Stimulated activated CD8-positive, alpha-beta memory T cell treated with anti-CD3 and anti-CD28 coated beads, Interleukin-4, amount 100 ng/mL, for 4 hours (primary cell): ENCODE measurements at places on chromosomes 5 and 9.

DNA sequence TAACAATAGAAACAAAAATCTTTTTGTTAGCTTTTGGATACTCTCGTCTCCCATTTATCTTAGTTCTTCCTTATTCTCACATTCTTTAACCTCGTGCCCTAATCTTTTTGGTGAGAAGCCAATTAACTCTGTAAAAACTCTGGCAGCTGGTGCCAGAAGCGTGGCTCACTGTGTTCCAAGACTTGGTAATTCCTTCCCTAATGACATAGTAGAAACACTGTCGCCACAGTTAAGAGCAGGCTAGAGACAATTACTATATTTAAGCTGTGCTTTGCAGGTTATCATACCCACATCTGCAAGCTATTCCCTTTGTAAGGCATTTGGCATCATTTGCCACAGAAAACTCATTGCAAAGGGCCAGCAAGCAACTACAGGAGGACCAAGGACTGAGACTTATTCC is 160.9 kb upstream of the PIK3R1 start:
- no peak for DNase-seq

- DNase-seq, result no peak
These were observed 171.3 kb downstream of the ST8SIA4 start for GRCh38 chr5:100731768-100732167.

DNA sequence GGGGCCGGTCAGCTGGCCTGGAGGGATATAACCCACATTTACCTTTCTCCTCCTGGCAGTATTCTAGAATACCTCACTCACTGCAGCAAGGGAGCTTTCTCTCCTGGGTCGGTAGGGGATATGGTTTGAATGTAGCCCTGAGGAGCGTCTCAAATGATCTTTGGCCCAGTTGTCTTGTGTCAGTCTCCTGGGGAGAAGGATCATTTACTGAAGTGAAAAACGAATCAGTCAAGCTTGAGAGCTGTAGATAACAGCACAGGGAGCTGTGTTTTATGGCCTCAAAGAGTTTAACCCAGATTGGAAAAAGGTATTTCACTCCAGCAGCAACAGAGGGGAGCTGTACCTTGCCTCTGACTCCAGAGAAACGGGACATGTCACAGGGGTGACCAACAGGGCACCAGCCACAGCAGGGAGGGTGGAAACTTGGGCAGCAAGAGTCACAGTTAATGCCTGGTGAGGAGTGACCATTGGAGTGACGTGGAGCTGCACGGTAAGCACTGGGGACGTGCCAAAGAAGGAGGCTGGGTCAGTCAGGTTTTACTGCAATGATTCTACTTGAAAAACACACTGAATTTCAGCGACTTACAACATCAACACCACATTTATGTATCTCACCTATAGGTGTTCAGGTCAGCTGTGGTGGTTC is 29.8 kb upstream of the ZFR start:
- DNase-seq, result no peak

DNA sequence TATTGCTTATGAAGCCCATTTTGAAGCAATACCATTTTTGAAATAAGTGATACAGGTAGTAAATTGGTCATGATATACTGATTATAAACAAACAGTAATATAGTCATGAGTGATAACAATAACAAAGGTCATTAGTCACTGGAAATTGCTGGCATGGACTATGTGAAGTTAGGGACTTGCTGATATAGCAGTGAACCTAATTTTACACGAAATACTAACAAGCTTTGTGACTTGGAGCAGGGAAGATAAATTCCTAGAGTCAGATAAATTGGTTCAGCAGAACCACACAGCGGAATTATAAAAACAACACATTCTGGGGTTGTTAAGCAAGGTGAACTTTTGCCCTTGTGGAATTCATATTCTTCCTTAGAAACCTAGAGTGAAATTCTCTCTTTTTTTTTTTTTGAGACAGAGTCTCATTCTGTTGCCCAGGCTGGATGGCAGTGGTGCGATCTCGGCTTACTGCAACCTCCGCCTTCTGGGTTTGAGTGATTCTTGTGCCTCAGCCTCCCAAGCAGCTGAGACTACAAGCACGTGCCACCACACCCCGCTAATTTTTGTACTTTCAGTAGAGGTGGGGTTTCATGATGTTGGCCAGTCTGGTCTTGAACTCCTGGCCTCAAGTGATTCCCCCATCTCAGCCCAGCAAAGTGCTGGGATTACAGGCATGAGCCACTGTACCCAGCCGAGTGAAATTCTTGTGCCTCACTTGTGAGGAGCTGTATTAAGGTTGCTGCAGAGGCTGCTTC is 6.0 kb downstream of the UGCG start:
- DNase-seq, result no peak

DNA sequence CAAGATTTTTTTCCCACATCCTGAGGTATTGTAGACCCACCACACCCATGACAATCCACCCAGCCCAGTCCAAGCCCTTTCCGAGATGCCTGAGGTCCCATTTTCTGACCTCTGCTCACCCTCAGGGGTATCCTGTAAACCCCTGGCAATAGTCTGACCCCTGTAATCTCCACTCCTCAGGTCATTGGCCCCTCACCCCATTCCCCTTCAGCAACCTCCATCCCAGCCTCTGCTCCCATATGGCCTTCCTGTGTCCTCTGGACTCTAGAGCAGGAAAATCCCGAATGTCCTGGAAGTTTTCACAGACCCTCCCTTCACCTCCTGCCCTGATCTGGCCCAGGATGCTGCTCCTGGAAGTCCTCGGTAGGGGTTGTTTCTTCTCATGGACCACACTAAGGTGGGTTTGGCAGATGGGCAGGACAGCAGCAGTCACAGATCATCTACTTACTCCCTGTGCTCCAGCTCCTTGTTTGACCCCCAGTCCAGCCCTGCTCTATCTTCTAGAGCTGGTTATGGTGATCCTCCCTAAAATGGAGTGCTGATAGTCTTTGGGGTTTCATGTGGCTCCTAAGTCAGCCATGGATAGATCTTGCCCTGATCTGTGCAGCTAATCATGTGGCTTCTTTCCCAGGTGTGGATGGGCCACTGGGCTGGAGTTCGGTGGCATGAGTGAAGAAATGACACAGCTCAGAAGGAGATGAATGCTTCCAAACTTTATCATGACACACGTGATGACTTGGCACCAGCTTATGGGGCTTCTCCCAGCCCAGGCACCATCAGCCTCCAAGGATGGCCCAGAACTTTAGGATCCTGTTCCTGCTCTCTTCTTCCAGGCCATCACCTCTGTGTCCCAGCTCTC is 12.0 kb upstream of the ACSL6 start:
- DNase-seq, result no peak

DNA sequence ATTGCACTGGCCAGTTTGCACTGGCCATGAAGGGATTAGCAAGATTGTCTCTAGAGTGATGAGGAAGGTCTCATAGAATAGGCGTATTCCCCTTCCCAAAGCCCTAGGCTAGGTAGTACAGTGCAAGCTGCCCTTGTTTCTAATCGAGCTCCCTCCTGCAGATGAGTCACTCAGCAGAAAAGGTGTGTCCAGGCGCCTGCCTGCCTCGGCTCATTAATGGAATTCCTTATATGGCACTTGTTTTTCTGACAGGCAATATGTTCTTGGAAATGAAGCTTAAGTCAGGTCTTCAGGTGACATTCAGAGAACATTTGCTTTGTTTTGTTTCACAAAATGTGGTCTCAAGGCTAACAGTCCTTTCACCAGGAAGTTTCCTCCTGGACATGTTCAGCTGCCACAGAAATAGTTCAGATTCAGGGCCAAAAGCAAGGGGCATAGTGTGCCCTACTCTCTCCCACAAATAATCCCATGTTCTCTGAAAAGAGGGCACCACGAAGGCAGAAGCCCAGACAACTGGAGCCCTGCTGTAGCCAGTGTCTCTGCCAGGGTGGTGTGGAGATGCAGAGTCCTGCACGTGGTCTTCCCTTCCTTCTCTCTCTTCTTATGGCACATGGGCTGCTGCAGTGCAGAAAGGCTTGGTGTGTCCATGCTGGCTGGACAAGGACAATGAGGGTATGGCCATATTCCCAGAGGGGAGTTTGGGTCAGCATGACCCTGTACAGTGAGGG is 281.1 kb upstream of the MAP3K1 start:
- no peak for DNase-seq

- DNase-seq, result no peak
These were observed 7.1 kb downstream of the DPP7 start for GRCh38 chr9:137107312-137107921.

DNA sequence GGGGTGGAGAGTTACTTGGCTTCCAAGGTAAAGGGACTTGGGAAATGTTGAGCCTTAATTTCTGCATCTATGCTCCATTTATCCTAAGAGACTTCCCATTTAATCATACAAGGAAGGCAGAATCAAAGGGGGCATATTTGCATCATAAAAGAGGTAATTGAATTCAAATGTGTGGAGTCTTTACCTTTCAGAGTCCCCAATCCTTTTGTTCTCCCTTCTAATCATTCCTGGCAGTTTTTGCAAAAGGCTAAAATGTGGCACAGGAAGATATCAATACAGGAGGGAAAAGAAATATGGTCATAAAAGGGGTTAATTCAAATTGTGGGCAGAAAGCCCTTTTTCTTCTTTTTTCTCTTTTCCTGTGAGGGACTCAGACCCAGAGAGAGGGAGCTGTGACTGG is 69.5 kb downstream of the SFXN1 start:
- DNase-seq, result no peak

- DNase-seq, result no peak
These were observed 34.0 kb downstream of the CCNJL start for GRCh38 chr5:160278343-160278742.

DNA sequence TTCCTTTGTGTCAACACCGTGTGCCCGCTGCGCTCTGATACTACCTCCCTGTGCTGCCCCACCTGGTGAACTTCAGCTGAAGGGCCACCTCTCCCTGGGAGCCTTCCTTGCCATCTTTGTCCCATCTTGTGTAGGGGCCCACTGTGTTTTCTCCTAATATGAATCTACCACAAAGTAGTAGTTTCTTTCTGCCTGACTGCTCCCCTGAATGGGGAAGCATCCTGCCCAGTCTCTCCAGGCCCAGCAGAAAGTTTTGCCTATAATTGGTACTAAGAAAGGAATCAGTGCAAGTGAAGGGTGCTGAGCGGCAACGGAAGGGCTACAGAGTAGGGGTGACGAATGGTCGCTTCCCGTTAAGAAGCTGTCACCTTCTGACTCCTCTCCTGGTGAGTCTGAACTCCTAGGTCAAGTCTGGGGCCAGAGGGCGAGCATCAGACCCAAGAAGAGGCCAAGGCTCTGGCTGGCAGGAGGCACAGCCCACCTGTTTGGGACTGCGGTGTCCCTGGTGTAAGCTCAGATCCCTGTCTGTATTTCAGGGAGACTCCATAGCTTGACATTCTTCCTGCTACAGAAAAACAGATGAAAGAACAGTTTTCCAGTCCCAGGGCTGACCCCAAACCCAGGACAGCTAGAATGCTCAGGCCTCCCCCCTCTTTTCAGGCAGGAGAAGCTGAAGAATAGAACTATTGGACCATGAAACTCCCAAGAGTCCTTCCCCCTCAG is 24.1 kb downstream of the WWC1 start:
- DNase-seq, result no peak

- DNase-seq, result no peak
These were observed 74.0 kb upstream of the MEF2C start for GRCh38 chr5:88957013-88957412.

GRCh38 chr9:4774209-4774608 is 18.5 kb upstream of the RCL1 start:
- no peak for DNase-seq

DNA sequence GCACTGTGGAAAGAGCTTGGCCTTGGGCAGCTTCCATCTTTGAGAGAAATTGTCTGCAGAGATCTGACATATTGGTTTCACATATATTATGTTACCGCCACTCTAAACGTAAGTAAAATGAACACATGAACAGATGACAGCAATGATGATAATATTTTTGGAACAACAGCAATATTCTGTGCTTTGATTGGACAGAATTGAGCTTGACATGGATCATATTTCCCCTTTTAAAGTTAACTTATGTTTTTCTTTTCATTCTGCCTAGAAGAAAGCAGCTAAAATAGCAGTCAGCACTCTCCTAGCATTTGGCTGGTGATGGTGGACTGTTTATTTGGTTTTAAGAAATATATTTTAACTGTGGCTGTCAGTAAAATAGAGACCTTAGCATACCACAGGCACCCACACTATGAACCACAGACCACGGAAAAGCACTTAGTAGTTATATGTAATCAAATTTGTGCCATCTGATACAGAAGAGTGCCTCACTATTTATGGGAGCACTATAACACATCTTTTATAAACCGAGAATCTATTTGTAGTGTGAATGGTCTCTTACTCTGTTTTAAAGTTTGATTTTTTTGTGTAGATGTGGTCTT is 1.8 kb upstream of the CFAP95 start:
- DNase-seq, result no peak

DNA sequence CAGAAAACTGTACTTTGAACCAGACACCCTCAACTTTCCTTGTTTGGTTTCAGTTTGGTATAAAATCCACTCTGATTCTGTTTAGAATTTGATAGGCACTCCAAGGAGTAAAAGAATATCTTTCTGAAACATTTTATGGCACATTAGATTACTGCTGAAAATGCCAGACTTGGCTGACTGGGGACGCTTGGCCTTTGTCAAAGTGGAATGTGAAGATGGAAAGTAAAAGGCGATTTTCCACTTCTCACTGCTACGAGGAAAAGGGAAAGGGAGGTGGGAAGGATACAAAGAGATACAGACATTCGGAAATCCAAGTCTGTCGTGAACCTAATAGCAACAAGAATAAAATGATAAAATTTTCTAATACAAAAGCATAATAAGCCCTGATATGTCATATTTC is 203.9 kb downstream of the DMRT2 start:
- no peak for DNase-seq

GRCh38 chr5:158819095-158819494 is 280.6 kb downstream of the EBF1 start:
- no peak for DNase-seq

DNA sequence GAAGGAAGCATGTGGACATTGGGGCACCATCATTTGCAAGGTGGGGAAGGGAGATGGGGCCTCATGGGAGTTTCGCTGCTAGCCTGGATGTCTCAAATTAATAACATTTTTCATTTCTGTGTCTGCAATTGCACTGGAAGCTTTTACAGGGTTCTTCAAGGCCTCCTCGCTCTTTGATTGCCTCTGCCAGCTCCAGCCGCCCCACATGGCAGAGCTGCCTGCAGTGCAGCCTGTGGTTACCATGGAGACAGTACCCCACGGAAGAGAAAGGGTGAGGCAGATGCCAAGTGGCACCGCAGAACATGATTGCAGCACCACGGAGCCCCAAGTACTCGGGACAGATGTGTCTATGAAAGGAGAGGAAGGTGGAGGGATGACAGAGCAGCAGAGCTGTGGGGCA is 25.4 kb downstream of the CTNND2 start:
- DNase-seq, result no peak

DNA sequence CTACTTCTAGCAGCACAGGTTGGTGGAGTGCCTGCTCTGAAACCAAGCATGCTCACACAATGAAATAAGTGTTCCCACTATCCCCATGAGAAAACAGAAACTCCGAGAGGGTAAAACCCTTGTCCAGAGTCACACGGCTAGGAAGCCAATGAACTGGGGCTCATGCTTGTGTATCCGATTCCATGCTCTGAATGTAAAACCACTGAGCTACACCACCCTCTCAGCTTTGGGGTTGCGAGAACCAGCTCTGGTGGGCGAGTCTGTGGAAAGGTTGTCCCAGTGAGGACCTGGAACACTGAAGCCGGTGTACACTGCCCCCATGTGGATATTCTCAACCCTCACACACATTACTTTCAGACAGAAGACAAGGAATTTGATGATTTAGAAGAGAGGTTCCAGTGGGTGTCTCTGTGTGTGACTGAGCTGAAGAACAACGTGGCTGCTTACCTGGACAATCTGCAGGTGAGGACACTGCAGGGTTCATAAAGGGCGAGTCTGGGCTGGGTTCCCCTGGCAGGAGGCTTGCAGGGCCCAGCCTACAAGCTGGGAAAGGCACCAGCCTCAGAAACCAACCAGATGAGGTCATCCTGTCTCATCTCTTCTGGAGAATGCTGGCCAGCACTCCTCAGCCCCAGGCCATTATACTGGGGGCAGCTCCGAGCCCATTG is 37.4 kb downstream of the ARHGEF37 start:
- DNase-seq, result no peak
